Activated T-cell treated with anti-CD3 and anti-CD28 coated beads, Interleukin-2, amount 50 U/mL, for 72 hours (primary cell): ENCODE measurements at places on chromosomes 1 and 21.

GRCh38 chr21:29295066-29295650, 3.6 kb upstream of the BACH1 start:
- DNase-seq, result peak; percentile 29

DNA sequence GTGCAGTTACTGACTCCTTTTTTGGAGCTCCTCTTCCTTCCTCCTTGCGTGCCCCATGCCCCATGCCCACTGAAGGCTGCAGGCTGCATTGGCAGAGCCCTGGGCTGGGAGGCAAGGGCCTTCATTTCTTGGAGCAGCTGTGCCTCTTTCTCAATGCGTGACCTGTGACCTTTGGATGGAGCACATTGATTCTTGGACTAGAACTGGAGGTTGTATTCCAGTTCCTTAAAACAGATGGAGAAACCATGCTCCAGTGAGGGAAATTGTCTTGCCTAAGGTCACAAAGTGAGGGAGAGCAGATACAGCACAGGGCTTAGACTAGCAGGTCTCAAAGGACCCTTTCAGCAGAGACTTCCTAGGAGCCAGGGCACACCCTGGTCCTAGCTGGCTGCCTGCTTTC, 9.0 kb downstream of the TMEM269 start:
- DNase-seq, result no peak

DNA sequence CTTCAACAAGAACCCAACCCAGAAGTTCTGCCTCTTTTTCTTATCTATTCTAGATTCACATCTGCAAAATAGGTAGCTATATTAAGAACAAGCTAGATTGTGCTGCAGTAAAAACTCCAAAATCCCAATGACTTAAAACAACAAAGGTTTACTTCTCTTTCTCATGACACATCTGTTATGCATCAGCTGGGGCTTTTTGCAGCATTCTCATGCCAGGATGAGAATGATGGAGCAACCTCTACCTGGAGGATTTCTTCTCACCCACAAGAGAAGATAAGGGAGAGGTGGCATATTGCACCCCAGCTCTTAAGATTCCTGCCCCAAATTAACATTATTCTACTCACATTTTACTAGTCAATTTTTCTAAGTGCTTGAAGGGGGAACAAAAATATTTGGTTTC, 152.3 kb upstream of the SPAG17 start:
- no peak for DNase-seq

GRCh38 chr1:19042675-19043578, 86.5 kb upstream of the IFFO2 start:
- peak; percentile 32 for DNase-seq

DNA sequence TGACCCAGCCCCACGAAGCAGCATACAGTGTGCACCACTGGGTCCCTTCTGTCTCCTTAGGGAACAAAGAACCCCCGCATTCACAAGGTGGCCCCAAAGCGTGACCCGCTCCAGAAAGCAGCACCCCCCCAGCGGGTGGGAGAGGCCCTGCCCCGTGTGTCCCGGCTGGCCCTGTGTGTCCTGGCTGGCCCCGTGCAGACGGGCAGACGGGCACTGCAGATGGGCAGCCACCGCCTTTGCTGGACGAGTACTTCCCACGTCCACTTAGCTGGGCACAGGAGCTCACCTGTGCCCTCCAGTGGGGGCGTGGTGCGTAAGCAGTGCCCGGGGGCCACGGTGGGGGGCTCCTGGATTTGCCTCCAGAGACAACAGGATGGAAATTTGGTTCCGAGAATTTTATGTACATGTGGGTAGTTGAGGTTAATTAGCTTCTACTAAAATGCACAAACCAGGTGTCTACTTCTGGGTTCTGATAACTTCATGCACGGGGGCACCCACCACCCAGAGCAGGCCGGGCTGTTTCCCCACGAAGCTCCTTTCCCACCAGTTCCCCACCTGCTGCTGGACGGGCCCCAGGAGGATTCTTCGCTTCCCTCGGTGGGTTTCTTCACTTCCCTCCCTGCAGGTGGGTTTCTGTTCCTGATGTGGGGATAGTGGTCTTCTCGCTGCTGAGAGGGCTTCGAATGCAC, 33.2 kb upstream of the SLC19A1 start:
- DNase-seq, result no peak

DNA sequence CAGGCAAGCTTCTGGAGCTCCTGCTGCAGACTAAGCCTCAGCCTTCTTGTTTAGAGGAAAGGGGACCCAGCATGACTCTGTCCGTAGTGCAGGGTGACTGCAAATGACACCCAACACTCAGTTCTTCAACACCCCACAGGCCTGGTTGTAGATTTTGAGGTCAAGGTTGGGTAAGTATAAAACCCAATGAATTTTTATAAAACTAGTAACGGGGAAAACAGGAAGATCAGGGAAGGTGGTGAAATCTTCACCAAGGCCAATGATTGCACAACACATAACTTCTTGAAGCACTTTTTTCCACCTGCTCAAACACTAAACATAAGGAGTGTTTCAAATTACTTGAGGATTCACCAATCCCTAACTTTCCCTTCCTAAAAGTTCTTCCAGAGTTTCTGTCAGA, 89.4 kb upstream of the JAK1 start:
- no peak for DNase-seq
